Effector CD8-positive, alpha-beta T cell (primary cell): ENCODE measurements at places on chromosomes 1 and 21.

GRCh38 chr1:63143482-63143881 lies 178.9 kb upstream of the FOXD3 start:
- no peak for DNase-seq

- DNase-seq: no peak
Observed at GRCh38 chr1:246933893-246934292, 2.1 kb upstream of the AHCTF1 start.

GRCh38 chr21:45874716-45875415 lies 106.7 kb upstream of the COL6A1 start:
- no peak for DNase-seq

- no peak for DNase-seq
Observed at GRCh38 chr1:10932088-10932487, 80.4 kb upstream of the TARDBP start.

GRCh38 chr1:9438431-9439073 lies 100.7 kb upstream of the SLC25A33 start:
- DNase-seq: no peak

DNA sequence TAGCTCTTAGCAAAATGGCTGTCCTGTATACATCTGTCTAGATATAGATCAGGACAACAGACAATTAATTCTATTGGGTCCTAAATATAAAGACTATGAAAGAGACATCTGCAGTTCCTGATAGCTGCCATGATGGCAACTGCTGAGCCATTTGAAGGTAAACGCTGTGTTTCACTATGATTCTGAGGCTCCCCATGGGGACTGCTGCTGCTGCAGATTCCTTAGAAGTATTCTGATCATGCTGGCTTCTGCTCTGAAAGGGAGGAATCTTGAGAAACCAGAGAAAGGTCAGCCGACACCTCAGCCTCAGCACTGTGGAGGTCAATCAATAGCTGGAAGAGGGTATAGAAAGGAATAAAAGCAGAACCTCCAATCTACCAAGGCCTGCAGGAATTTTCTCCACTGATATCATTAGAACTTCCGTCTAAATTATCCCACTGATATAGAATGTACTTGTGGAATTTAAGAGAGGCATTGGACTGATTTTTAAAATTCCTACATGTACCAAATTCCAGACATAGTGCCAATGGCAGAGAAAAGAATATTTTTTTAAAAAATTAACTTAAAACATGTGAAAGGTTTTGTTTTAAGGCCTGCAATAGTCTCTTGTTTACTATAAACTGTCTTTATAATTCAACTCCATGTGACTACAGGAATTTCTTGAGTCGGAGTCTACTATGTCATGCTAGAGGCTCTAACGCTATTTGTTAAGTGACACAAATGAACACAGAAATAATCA lies 53.2 kb downstream of the DDAH1 start:
- no peak for DNase-seq

GRCh38 chr1:205283270-205284147 lies 38.0 kb downstream of the NUAK2 start:
- DNase-seq: no peak

DNA sequence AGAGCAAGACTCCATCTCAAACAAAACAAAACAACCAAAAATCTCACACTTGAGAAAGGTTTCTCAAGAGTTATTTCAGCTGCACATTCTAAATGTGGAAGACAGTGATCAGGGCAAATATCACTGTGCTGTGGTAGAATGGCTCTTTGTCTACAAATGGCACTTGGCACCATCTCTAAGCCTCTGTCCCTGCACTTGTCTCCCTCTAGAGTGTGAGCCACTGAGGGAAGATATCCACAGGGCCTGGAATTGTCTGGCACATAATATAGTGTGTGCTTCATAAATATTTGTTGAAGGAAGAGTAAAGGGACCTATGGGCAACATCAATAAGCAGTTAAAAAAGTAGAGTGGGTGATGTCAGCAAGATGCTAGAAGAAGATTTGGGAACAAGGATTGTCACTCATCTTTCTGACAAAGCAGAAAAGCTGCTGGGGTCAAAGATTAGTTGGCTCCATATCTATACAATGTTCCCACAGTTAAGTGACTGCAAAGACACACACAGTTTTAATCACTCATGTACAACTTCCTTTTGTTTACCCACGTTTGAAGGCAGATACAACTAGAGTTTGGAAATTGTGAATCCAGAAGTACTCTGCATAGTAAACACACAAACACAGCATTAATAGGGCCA lies 19.1 kb downstream of the CD101 start:
- DNase-seq: no peak

- DNase-seq: no peak
Observed at GRCh38 chr1:67627906-67628305, 57.1 kb upstream of the GADD45A start.

DNA sequence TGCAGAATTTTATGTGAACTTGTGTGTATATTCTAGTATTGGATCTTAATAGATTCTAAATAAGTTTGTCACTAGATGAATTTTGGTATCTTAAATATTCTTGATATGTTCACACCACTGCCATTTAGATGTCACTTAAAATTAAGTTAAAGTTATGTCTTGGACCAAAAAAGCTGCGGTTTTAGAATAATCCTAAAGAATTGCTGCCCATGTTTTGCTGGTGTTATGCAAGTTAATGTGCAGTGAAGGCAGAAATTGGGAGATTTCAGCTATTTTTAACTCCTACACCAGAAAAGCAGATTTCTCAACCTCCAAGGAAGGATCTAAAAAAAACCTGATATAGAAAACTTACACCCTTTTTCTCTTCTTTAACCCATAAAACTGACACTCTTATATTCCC lies 757 bp downstream of the ACADM start:
- no peak for DNase-seq

- DNase-seq: no peak
Observed at GRCh38 chr1:21639594-21640041, 29.5 kb downstream of the RAP1GAP start.

- DNase-seq: no peak
Observed at GRCh38 chr1:6349254-6349943, 44.2 kb downstream of the ACOT7 start.

GRCh38 chr1:153962088-153963029 lies 978 bp downstream of the SLC39A1 start:
- no peak for DNase-seq

- no peak for DNase-seq
Observed at GRCh38 chr1:55288245-55288644, 73.1 kb upstream of the USP24 start.

- DNase-seq: no peak
Observed at GRCh38 chr21:25636727-25637126, 2.3 kb upstream of the JAM2 start.

DNA sequence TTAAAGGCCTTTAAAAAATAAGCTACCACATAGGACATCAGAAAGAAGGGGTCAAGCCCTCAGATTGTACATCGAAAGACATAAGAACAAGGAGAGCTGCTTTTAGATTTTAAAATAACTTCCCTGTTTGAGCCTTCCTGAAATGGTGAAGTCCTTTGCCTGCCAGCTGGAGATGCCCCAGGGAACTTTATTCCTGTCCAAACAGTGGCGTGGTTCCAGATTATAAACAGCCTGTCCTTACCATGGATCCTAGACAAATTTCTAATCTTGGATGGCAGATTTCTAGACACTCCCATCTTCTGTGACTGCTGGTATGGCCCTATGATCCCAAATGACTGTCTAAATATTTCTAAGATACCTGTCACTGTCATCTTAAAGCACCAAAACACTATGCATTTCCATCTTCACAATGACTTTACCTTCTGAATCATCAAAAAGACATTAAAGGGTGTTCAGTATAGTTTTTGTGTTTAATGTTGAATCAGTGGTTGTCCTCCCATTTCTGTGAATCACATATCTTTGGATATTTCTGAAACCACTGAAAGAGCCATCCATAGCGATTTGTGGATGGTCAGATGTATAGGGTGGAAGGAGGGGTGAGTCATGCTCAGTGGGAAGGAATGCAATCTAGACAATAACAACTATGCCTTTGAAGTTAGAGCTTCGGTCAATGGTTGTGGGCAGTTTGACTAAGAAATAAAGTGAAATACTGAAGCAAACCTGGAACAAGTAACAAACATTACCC lies 23.2 kb downstream of the ILDR2 start:
- DNase-seq: no peak
